Trophoblast cell (in vitro differentiated cells and primary cell): ENCODE measurements at places on chromosomes 2 and 18.

GRCh38 chr2:46076251-46076650 is 221.0 kb upstream of the EPAS1 start:
- DNase-seq: no peak

DNA sequence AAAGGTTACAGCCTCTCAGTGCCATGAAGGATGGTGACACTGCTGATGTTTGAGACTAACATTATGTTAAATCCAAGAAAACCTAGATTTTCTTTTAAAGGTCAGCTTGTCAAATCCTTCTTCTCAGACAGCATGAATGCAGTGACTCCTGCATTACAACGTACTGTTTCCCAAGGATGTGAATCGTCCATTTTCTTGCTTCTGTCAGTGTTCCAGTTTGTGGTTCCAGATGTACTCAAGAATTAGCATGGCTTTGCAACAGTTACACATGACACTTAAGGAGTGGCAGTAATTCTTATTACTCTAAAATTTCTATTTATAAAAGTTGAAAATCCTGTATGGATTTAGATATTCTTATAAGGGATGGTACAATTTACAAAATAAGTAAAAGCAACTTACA is 1.5 kb upstream of the TTC39C start:
- DNase-seq: no peak

DNA sequence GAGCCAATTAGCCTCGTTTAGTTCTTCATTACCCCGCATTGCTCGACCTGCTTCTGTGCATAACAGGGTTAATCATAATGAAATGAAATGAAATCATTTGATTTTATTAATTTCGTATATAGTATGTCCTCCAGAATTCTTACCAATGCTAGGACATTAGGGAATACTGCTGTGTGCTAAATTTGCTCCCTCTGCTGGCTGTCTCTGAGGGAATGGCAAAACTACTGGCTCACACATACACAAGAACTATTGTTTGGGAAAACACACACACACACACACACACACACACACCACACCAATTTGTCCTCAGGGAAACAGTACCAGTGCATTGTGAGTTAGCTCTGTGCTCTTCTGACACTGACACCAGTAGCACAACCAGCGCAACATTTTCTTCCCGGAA is 273.3 kb upstream of the TCF4 start:
- DNase-seq: peak; percentile 22

DNA sequence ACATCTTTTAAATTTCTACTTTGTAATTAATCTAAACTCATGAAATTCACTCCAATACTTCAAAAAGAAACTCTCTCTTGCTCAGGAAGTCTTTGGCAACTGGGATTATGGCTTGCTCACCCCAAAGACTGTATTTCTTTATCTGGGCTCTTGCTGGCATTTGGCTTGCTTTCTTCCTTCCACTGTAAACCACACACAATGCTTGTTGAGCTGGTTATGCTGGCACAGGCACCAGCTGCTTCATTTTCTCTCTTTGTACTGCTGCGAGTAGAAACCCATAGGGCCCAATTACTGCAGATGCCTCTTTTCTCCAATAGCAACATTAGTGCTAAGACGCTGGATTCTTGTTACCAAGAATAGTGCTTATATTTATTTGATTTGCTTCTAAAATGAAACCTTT is 51.4 kb downstream of the SLC38A11 start:
- peak; percentile 25 for DNase-seq

DNA sequence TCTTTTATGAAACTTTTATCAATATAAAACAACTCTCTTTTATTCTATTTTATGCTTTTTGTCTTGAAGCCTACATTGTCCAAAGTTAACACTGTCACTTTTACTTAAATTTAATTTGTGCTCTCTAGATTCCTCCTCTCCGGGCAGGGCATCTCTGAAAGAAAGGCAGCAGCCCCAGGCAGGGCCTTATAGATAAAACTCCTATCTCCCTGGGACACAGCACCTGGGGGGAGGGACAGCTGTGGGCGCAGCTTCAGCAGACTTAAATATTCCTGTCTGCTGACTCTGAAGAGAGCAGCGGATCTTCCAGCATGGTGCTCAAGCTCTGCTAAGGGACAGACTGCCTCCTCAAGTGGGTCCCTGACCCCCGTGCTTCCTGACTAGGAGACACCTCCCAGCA is 447.7 kb upstream of the FANCL start:
- DNase-seq: no peak

- peak; percentile 45 for DNase-seq
Observed at GRCh38 chr2:42923580-42924417, 131.4 kb upstream of the HAAO start.

- peak; percentile 18 for DNase-seq
Observed at GRCh38 chr2:173513107-173513727, 158.5 kb downstream of the CDCA7 start.
